Activated naive CD4-positive, alpha-beta T cell treated with anti-CD3 and anti-CD28 coated beads, Interleukin-2, amount 10 ng/mL, durations not matched to agents 7 days and 5 days (primary cell): ENCODE measurements at places on chromosomes 4 and X.

GRCh38 chr4:137819964-137820383 is 287.7 kb upstream of the PCDH18 start:
- DNase-seq: no peak

- no peak for DNase-seq
Observed at GRCh38 chr4:130814896-130815295, 1718.9 kb downstream of the C4orf33 start.

DNA sequence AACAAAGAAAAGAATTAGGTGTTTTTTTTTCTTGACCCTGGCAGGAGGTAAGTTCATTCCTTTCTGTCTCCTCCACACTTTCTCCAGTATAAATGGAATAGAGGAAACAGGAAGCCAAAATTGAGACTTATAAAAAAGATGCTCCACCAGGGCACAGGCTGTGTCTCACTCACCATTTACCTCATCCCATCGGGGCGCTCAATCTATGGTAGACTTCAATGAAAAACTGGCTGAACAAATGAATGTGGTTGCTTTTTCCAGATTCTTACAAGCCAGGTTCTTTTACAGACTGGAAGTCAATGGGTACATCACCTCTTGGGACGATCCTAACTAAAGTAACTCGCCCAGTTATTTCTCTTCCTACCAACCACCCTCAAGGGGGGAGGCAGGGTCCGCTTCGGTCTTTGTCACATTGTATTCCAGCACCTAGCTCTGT is 685 bp downstream of the COMMD8 start:
- peak; percentile 23 for DNase-seq

DNA sequence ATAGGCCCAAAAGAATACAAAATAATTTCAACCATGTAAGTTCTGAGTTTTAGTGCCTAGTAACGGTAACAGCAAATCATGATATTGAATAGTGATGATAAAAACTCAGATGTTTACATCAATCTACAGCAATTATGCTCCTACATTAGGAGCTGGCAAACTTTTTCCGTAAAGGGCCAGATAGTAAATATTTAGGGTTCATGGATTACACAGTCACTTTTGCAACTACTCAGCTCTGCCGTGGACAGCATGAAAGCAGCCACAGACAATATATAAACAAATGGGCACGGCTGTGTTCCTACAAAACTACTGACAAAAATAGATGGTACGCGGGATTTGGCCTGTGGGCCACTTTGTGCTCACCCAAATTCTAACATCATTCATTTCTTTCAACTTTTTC is 167.8 kb upstream of the NAP1L5 start:
- no peak for DNase-seq

GRCh38 chr4:16480011-16480410 is 253.7 kb upstream of the TAPT1 start:
- DNase-seq: no peak

GRCh38 chr4:168812806-168813205 is 197.2 kb downstream of the CBR4 start:
- DNase-seq: no peak

- DNase-seq: no peak
Observed at GRCh38 chr4:116018831-116019230, 905.4 kb upstream of the NDST4 start.

GRCh38 chrX:137342969-137343368 is 223.0 kb upstream of the ZIC3 start:
- no peak for DNase-seq

GRCh38 chrX:97096385-97096784 is 212.7 kb downstream of the RPA4 start:
- DNase-seq: no peak
